ENCODE measurements at places on chromosomes 5 and 9.

- DNase-seq: no peak
Measured at GRCh38 chr9:35164711-35165110, 2.9 kb downstream of the UNC13B start.

GRCh38 chr9:967436-967835 is 9.0 kb upstream of the DMRT3 start:
- no peak for DNase-seq

DNA sequence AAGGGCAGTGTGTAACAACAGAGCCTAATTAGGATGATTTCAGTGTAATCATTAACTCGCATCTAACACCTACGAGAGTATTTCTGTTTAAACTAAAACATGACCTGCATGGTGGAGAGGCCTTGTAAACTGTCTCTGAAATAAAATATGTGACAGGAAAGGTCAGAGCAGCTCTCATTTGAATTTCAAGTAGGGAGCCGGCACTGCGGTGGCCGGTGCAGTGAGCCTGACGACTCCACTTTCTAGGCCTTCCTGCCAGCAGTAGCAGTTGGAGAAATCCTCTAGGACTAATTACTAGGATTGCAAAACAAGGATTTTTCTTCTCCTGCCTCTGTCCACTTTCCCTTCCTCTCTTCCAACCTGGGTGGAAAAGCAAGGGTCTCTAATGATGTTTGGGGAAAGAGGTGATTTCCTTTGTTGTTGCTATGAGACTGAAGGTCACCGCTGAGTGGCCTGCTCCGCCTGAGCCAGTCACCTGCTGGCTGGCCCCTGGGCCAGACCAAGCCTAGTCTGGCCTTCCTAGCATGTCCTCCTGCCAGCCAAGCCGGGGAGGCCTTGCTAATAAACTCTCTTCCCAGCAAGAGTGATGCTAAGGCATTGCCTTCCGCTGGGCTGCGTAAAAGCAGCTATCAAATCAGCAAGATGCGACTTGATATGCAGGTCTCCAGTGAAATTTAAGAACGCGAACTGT is 245.7 kb downstream of the PSAT1 start:
- no peak for DNase-seq

DNA sequence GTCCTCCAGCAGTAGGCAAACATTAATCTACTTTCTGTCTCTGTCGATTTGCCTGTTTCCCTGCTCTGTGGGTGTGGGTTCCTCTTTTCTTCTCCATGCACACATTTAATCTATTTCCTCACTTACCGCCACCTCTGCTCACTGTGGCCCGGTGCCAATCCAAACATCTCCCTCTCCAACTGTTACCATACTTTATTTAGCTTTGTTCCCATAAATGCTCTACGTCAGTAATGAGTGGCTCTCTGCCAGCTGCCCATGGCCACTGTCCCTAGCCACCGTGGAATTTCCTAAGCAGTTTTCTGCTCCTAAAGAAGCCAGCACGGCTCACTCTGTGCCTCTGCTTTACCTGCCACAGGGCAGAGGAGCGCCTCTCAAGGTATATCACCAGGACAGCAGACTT is 19.5 kb upstream of the GOLPH3 start:
- DNase-seq: no peak

DNA sequence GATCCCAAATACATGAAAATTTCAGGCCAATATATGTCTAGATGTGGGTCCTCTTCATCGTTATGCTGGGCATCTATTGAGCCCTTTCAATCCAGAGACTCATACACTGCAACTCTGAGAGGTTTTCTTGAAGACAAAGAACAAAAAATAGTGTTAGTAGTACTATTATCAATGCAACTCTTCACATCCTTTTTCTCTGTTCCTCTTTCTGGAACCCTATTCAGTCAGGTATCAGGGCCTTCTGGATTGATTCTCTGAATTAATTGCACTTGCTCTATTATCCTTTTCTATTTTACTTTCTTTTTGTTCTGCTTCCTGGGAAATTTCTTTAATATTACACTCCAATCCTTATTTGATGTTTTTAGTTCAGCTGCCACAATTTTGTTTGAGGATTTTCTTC is 18.5 kb upstream of the FAM120A start:
- no peak for DNase-seq

- peak; percentile 38 for DNase-seq
Measured at GRCh38 chr5:134086943-134087305, 27.6 kb upstream of the TCF7 start.

DNA sequence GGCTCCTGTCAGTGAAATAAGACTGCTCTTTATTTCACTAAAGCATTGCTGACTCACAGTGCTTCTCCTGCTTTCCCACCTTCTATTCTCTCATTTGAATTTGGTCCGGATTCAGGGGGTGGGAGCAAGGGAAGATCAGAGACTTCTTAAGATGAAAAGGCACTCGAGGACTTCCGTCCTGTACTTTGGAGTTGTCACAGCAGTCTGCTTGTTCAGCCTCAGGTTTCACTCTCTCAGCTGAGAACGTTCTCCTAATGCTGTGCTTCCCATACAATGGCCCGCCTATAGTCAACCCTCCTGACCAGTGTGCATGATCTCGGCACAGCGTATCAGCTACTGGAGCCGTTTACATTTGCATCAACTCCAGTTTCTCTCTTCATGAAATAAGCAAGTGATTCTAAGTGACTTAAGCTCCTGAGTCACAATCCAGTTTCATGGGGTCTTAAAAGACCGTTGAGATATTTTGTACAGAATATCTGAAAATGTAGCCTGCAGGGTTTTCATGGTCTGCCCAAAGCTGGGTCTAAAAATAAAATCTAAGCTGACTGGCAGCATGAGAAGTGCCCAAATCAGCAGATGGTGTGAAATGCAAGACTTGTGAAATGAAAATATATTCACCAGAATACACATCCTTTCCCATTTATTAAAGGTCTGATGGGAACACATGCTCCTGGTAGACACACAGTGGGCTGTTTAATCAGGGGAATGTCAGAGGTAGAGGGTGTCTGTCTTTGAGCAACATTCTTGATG is 145.0 kb downstream of the ADCY2 start:
- DNase-seq: no peak

DNA sequence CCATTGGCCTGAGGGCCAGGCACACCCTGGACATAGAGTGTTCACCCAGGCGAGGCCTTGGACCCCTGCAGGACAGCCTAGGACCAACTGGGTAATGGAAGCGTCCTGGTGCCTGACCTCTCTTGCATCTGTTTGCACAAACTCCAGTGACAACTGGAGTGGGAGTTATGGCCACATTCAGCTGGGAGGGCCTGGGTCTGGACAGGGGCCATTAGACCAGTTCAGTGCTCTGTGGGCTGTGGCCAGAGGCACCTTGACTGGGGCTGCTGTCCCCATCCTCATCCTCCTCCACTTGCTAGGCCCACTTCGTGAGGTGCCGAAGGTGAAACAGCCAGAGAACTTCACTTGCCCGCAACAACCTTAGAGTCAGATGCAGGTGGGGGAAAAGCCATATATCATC is 372.7 kb upstream of the IRX1 start:
- no peak for DNase-seq

- DNase-seq: no peak
Measured at GRCh38 chr9:124708633-124709291, 62.3 kb downstream of the NR6A1 start.

- no peak for DNase-seq
Measured at GRCh38 chr5:145903867-145904266, 31.1 kb upstream of the GRXCR2 start.

- no peak for DNase-seq
Measured at GRCh38 chr5:29143266-29143665, 2050.2 kb upstream of the CDH6 start.

DNA sequence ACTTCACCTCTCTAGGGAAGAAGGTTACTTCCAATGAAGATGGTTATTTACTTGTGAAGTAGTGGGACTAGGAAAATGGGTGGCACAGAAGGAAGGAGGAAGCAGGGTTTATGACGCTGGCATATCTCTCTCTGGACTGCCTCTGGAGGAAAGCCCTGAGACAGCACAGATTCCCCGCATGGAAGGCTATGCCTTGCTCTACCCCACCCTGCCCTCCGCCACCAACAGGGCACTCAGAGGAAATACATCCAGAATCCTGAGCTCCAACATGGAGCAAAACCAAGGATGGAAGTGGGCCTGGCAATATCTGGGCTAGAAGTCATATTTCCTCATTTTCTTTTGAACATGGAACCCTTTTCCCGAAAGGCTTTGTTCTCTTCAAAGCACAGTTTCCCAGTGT is 346.9 kb downstream of the ZSWIM6 start:
- DNase-seq: no peak

GRCh38 chr5:43498581-43498980 is 14.9 kb upstream of the TMEM267 start:
- DNase-seq: no peak

DNA sequence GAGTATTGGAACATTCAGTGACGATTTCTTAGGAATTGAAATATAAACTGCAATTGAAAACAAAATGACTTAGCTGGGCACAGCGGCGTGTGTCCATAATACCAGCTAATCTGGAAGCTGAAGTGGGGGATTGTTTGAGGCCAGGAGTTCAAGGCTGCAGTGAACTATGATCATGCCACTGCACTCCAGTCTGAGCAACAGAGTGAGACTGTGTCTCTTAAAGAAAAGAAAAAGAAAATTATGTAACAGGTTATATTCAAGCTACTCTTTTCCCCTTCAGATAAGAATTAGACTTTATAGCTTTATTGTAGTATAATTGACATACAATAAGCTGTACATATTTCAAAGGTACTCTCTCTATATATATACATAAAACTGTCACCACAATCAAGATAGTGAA is 6.4 kb downstream of the SLC26A2 start:
- no peak for DNase-seq

DNA sequence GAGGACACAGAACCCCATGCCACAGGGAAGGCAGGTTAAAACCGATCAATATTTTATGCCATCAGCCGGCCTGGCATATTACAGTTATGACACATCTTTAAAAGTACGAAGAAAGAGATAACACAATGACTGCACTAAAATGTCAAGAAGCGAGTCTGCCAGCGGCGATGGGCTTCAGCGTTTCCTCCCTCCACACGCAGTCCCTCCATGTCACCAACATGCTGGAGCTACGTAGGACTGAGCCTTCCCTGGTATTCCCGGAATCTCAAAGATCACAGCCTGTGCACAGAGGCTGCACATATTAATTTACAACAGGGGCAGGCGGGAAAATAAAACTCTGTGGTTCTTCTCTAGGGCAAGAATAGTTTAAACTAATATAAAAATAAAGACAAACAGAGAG is 257.7 kb downstream of the IRX1 start:
- no peak for DNase-seq

DNA sequence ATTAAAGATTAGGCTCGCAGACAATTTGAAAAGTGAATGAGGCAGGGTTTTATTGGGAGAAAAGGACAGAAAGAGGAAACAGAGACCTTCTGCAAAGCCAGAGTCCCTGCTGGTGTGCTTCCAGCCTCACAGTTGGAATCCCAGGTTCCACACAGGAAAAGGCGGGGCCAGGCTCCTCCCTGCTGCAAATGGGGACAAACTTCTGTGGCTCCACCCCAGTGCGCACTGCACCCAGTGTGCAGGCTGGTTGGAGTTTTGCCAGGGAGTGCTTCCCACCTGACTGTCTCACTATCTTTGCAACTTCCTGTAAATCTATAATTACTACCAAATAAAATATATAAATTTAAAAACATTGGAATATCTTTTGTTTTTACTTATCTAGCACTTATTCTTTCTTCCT is 386.0 kb upstream of the GRIN3A start:
- no peak for DNase-seq

GRCh38 chr9:134239939-134240338 is 75.6 kb upstream of the RNU6ATAC start:
- no peak for DNase-seq

DNA sequence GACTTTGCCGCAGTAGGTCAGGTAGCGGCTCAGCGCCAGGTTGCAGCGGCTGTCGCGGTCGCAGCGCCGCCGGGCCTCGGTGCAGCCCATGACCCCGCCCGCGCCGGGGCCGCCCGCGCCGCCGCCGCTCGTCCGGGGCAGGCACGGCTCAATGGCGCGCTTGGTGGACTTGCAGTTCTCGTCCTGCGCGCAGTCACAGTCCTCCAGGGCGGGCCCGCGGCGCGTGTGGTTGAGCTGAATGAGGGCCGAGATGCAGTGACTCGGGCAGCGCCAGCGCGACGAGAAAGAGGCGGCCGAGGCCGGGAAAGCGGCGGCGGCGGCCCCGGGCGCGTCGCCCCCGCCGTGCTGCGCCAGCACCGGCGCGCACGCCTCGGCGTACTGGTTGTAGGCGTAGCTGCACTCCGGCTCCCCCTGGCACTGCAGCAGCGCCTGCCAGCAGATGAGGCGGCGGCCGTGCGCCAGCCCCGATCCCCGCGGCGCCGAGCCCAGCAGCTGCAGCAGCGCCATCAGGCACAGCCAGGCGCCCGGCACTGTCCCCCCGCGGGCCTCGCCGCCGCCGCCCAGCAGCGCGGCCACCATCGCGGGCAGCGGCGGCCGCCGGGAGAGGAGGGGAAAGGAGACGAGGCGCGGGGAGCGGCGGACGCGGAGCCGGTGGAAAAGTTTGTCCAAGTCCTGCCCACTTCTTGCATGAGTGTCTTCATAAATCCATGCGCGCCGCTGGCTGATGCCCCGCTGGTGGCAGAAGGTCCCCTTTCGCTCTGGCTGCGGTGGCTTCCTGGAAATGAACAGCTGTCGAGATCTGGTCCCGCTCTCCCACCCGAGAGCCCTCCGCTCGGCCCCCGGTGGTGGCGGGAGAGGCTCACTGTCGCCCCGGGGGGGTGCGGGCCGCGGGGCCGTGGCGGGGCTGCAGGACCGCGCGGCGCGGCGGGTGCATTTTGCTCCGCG is 833 bp downstream of the GAS1 start:
- peak; percentile 11 for DNase-seq

- DNase-seq: no peak
Measured at GRCh38 chr5:84290673-84291072, 94.0 kb downstream of the EDIL3 start.

- DNase-seq: no peak
Measured at GRCh38 chr9:37946041-37946440, 42.1 kb upstream of the SLC25A51 start.

GRCh38 chr5:525916-526315 is 1.7 kb upstream of the SLC9A3 start:
- no peak for DNase-seq

DNA sequence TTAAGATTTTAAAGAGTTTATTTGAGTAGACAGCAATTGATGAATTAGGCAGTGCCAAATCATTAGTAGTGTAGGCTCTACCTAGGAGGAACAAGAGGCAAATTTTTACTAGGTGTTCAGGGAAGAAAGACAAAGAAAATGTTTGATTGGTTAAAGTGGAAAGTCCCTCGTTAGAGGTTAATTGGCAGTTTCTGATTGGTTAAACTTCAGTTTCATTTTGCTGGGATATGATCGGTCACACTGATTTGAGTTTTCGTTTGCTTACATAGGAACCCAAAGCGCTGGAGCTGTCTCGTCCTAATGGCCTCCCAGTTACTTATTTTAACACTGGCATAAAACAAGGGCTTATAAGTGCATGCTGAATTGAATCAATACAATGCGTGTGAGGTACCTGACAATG is 15.1 kb downstream of the DMAC1 start:
- no peak for DNase-seq

GRCh38 chr9:13351778-13352386 is 72.4 kb upstream of the MPDZ start:
- DNase-seq: no peak

GRCh38 chr5:32740651-32741050 is 29.5 kb downstream of the NPR3 start:
- no peak for DNase-seq
